ENCODE measurements at places on chromosomes 1 and 21.

DNA sequence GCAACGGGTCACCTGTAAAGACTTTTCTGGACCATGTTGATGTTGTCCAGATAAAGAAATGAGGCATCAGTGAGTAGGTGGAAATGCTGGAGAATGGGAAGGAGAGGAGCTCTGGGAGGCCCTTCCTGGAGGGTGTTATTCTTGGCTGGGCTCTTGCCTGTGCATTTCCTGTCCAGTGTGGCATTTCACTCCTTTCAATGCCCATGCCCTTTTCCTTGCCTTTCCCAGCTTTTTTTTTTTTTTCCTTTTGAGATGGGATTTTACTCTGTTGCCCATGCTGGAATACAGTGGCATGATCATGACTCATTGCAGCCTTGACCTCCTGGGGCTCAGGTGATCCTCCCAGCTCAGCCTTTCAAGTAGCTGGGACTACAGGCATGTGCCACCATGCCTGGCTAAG lies 11.8 kb downstream of the NOS1AP start:
- no peak for DNase-seq

DNA sequence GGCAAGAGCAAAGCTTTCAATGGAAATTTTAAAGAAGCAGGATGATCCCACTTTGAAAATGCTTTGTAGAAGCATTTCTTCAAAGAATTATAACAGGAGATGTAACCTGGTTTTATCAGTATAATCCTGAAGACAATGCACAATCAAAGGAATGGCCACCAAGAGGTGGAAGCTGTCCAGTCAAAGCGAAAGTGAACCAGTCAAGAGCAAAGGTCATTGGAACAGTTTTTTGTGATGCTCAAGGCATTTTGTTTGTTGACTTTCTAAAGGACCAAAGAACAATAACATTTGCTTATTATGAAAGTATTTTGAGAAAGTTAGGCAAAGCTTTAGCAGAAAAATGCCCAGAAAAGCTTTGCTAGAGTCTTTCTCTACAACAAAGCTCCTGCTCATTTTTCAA lies 5.5 kb upstream of the CD84 start:
- DNase-seq = no peak

GRCh38 chr1:223423641-223424233 lies 30.5 kb downstream of the CCDC185 start:
- no peak for DNase-seq

DNA sequence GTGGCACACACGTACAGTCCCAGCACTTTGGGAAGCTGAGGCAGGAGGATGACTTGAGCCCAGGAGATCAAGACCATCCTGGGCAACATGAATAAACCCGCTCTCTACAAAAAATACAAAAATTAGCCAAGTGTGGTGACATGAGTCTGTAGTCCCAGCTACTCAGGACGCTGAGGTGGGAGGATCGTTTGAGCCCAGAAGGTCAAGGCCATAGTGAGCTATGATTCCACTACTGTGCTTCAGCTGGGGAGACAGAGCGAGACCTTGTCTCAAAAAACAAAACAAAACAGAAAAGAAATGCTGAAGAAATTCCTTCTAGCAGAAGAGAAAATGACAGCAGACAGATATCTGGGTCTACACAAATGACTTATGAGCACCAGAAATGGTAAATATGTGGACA lies 10.3 kb downstream of the ALDH9A1 start:
- no peak for DNase-seq

DNA sequence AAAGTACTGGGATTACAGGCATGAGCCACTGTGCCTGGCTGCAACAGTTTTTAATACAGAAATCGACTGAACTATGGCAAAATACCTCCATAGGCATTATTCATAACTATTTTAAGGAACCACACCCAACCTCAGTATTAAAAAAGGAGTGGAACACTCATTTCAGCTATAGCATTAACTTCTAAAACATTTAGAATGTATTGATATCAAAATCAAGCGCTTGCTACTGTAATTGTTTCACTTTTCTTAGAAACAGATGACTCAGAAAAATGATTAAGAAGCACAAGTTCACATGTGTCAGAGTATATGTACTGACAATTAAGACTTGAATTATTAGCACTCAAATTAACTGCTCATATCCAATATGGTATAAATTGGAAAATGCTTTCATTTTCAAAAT lies 15.1 kb downstream of the AIDA start:
- DNase-seq = no peak

DNA sequence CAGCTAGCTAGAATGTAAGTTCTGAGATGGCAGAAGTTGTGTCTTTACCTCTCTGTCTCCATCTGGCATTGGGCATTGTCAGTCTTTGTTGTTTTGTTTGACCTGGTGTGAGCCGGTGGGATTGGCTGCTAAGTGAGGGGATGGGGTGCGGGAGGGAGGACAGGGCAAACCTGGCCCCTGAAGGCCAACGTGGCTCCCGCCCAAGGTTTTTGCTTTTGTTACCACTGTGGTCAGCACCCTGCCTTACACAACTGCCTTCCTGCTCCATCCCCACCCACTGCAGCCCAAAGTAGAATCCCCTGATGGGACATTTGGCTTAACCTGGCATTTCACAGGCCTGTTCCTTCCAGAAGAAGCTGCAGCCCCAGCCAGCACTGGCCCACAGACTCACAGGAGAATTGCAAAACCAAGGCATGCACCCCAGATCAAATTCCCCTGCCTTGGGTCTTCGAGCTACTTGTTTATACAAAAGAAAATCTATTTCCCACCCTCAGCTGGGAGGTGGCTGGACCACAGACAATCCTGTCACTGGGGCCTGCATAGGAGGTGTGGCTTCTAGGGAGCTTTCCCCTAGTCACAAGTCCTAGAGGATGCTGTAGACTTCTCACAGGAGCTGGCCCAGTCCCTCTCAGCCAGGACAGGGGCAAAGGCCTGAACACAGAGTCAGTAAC lies 147.5 kb downstream of the TRABD2B start:
- no peak for DNase-seq

GRCh38 chr1:2465371-2466269 lies 10.5 kb upstream of the PLCH2 start:
- DNase-seq = no peak

GRCh38 chr21:26099610-26100219 lies 70.9 kb downstream of the APP start:
- DNase-seq = no peak

DNA sequence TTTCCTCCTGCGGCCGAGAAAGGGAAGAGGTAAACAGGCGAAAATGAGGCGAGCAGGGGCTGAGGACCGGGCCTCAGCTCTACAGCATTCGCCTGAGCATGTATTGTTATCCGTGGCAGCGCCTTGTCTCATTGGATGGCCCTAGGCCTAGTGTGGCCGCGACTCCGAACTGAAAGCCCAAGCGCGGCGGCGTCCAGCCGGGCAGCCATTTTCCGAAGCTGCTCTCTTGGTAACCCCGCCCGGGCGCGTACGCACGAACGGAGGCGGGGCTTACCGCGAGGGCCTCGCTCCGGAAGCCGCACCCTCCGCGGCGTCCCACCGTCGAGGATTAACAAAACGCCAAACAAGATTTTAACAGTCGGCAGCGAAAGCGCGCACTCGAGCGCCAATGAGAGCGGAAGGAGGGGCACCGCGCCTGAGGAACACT lies 797 bp upstream of the USP1 start:
- no peak for DNase-seq

- DNase-seq = no peak
Observed at GRCh38 chr1:13616234-13616633, 32.6 kb downstream of the PDPN start.

DNA sequence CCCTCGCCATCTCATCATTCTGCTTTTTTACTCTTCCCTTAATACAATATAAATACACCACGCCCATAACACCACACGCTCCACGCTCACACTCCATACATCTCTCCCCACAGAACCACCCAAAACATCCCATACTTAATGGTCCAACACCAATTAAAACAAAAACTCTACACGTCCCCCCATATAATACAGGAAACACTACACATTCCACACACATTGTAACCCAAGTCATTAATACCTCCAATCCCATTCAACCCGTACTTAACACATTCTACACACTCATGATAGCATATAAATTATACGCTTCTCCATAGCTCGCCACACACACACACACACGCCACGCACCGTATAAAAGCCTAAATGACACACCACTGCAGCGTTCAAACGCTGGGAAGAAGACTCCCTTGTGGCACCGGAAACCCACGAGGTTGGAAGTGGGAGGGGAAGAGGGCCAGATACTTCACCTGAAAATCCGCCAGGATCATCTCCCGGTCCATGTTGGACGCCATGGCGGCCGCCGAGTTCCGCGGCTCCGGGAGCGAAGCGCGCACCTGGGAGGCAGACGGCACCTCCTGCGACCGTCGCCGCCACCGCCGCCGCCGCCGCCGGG lies 659 bp downstream of the FAF1 start:
- peak; percentile 46 for DNase-seq

DNA sequence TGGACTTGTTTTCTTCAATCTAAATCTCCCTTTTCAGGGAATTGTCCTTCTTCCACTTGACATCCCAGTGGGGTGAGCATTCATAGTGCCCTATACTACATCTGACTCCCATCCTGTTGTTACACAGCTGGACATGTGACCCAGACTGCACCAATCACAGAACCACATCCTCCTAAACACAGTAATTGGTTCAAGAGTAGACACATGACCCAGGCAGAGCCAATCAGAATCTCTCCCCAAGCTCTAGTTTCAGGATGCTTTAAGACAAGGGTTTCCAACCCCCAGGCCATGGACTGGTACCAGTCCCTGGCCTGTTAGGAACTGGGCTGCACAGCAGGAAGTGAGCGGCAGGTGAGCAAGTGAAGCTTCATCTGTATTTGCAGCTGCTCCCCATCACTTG lies 5.6 kb upstream of the DDOST start:
- peak; percentile 44 for DNase-seq

DNA sequence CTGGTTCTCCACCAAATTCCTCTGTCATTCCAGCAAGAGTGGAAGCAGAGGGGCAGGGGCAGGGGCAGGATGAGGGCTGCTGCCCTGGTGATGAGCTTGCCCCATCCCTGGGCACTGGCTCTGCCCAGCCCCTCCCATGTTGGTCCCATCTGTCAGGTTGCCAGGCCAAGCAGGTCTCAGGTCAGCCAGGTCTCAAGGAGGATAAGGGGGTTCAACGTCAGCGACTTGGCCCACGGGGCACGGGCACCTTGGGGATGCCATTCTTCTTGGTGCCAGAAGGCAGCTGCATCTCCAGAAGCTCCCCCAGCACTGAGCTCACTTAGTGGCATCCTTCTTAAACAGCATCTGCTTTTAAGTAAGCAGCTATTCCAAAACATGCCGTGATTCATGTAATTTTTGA lies 133.1 kb downstream of the AJAP1 start:
- no peak for DNase-seq

DNA sequence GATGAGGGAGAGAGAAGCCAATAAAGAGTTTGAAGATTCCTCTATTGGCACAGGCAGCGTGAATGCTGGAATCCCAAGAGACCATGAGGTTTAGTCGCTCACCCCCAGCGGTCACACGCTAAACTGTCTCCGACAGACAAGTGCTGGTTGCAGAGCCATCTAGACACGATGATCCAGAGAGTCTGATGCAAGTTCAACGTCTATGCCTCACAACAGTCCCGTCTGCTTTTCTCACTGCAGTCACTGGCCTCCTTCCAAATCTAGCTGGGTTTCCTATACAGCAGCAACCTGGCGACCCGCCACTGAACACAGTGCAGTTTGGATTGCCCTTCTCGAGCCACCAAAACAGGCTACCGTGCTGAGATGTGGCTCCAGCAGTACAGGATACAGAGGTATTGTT lies 98.6 kb upstream of the KRTAP19-8 start:
- DNase-seq = peak; percentile 32

GRCh38 chr1:216750961-216751360 lies 27.7 kb upstream of the ESRRG start:
- DNase-seq = no peak

Measured in GM13977 (cell line).